Naive thymus-derived CD8-positive, alpha-beta T cell (primary cell): ENCODE measurements at places on chromosomes 1 and 21.
A peak's percentile ranks its signal among the peaks of the same experiment; 100 is the strongest.

DNA sequence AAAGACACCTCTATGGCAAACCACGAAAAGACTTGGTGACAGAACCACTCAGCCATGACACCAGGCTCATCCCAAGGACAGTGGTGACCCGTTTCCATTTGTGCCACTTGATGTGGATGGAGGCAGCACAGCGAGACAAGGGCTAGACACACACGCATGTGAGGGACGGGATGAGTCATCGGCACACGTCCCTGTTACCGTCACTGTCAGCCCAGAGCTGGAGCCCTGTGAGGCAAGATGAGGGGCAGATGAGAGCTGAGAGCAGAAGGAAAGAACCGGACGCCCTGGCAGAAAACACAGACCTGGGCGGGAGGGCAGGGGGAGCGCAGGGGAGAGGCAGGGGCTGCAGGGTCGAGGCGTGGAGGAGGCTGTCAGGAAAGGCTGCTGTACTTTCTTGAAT lies 57.8 kb downstream of the SIK1 start:
- no peak for DNase-seq

DNA sequence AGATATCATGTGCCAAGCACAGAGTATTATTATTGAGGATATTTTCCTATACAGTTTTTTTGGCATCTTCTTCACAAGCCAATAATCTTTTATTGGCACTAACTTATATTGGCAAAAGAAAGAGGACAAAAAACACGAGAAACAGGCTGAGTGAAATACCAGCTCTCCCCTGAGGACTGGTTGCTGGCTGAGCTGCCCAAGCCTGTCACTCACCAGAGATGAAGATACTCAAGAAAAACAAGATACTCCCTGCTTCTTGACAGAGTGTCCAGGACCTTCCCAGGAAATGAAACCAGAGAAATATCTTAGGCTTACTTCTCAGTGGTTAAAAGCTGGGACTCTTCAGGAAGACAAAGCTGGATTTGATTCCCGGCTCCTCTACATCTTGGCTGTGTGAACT lies 35.9 kb upstream of the ATP1B1 start:
- DNase-seq = no peak

DNA sequence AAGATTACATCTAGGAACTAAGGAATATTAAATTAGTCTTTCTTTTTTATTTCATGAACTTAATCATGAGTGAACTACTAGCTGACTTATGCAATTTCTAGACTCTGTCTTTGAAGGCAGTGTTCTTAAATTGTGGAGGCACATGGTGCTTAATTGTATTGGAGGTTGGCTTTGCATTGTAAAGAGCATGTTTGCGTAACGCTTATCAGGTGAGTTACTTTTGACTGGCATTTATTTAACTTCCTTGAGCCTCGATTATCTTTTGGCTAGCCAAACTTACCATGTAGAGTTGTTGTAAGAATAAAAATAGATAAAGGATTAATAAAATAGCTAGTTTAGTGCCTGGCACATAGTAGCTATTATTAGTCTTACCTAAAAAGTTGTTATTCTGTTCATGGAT lies 262.4 kb downstream of the PDE4B start:
- no peak for DNase-seq

DNA sequence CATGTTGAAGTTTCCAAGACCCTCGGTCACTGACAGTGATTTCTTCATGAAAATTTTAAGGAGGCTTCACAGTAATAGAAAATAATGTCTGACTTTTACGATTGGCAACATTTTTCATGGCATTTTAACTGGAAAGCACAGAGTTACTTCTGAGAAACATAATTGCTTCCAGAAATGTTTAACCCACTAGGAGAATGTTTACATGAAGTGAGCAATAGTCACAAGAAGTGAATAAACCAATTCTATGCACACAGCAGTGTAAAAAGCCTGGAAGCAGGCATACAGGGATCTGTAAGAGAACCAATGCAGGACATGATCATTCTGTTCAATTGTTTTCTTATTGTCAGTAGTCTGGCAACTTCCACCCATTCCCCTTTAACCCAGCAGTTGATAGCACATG lies 316.2 kb upstream of the CXADR start:
- no peak for DNase-seq

DNA sequence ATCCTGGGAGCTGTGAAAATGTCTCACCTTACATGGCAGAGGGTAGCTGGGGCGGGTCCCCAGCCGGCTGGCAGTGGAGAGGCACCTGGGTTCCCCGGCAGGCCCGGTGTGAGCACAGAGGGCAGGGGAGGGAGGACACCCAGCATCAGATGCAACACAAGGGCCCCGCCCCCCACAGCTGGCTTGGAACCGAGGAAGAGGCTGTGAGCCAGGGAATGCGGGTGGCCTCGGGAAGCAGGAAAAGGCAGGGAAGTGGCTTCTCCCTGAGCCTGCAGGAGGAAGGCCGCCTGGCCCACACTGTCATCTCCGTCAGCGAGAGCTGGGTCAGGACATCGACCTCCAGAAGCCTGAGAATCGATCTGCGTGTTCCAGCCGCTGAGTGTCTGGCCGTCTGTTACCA lies 87.3 kb downstream of the SIK1 start:
- no peak for DNase-seq

DNA sequence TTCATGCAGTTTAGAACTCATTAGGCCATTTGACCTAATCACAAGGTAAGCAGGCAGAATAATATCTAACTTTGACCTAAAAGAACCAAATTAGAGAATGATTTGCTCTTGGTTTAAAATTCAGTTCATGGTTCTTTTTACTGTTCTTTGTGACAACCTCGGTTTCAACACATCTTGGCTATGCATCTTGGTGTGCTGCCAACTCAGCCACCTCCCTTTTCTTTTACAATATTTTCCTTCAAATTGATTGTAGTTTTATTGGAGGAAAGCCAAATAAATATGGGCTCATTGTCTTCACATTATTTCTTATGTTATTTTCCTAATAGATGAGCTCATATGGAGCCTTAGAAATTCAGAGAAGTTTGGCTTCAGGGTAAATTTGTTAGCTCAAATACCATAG lies 338.3 kb downstream of the SIPA1L2 start:
- no peak for DNase-seq

GRCh38 chr1:185439727-185440415 lies 122.8 kb upstream of the IVNS1ABP start:
- DNase-seq = peak; percentile 5

DNA sequence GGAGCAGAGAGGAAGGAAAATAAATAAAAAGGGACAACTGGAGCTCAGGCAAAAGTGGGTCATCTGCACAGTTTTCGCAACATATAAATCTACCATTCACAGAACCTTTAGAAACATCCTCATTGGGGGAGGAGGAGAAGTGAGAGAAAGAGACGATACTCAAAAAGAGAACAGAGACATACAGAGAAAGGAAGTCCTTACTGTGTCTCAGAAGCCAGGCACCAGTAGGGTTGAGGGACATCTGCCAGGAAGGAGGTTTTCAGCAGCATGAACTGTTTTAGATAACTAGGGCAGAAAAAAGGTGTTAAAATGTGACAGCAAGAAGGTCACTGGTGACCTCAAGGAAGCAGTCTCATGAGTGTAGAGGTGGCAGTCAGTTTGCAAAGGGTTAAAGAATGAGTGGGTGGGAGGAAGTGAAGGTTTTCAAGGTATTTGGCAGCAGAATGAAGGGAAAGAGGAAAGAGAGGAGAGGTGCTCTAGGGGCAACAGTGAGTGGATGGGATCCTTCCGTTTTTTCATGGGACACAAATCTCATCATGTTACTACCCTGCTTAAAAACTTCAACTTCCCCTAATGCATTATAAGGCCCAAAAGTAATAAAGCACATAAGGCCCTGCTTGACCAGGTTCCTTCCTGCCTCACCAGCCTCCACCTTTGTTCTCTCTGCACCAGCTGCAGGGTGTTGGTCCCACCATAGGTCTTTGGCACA lies 9.5 kb downstream of the JAK1 start:
- DNase-seq = no peak
